ENCODE measurements at places on chromosomes 5 and 9.
A peak's percentile ranks its signal among the peaks of the same experiment; 100 is the strongest.

DNA sequence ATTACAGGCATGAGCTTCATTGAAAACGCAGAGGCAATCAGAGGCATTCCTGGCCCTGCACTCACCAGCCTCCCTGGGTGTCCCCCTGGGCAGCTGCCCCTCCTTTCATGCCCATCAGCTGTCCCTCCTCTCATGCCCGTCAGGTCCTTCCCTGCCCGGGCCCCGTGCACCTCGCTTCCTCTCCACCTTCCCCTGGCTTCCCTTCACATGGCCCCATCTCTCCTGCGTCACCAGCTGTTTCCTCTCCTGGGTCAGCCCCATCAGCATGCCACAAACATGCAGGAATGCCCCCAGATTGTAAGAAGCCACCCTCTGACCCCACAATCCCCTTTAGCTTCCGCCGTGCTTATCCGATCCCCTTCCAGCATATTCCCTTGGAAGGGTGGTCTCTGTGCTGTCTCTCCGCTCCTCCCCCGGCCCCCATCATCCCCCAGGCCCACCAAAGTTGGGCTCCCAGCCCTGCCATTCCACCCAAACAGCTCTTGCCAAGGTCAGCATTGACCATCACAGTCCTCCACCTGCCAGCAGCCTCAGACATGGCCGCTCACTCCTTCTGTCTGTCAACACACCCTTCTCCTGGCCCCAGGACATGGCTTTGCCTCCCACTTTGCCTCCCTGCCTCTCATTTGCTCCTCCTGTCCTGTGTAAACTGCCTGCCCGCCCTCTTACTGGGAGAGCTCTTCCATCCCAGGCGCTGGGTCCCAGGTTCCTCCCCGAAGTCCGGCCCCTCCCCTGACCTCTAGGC lies 98.6 kb upstream of the IER5L start:
- no peak for DNase-seq

DNA sequence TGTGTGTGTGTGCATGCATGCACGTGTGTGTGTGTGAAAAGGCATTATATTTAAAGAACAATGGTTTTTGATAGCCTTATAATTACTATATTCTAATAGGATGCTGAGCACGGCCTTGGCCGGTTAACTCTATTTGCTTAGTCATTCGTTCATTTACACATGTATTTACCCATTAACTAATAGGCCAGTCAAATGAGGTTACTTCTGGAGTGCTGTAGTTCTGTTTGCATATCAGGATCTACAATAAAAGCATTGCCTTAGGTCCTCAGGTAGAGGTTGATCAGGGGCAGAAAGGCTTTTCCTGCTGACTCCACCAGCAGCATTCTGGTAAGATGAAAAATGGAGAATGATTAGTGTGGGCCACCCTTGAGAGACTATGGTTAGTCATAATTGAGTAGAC lies 219.0 kb downstream of the COMMD10 start:
- no peak for DNase-seq

GRCh38 chr5:157903117-157903450 lies 44.1 kb upstream of the CLINT1 start:
- no peak for DNase-seq

DNA sequence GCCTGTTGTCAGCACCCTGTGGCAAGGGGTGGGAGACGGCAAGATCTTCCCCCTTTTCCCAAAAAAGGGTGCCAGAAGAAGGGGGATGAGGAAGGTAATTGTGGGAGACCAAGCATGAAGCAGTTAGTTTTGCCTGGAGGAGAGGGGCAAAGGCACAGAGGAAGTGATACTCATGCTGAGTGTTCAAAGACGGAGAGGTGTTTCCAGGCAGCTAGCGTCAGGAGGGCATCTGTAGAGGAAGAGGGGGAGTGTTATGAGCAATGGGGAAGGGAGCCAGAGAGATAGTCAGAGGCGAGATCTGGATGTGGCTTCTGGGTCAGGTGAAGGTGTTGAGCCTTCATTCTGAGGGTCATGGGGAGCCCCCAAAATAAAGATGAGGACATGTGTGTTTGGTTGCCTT lies 26.9 kb upstream of the ADAM19 start:
- no peak for DNase-seq

DNA sequence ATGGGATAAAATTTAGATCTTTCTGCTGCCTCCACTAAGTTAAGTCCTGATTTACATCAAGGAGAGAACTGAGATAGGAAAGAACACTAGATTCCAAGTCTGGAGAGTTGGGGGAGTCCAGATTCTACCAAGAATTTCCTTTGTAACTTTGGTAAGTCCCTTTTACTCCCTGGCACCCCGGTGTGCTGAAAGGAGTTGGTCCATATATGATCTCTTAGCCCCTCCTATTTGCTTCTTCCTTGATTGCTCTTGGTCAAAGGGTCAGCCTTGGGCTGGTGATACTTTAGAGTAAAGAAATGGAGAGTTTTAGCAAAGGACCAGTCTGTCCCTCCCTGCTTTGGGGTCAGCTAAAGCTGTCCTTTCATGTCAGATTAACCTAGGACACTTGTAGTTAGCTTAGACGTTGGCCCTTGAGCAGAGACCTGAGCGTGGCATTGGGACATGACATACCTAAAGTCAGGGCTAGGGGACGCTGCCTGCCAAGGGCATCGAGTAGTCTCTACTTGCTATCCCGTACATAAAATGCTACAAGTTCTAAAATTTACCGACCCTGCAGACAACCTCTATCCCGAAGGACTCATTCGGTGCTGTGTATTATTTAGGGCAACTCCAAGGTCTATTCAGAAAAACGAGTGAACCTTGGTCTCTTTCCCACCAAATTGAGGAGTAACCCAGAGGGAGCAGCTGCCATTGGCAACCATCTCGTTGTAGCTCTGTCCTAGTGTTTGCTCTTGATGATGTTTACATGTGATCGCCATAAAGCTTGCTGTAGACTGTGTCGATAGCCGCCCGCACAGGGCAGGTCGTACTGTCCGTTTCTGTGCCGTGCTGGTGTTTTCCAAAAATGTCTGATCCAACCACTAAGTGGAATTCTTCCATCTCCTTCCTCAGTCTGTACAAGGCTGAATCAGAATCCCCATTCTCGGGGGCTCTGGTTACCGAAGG lies 94.4 kb downstream of the PDE6A start:
- DNase-seq: no peak

DNA sequence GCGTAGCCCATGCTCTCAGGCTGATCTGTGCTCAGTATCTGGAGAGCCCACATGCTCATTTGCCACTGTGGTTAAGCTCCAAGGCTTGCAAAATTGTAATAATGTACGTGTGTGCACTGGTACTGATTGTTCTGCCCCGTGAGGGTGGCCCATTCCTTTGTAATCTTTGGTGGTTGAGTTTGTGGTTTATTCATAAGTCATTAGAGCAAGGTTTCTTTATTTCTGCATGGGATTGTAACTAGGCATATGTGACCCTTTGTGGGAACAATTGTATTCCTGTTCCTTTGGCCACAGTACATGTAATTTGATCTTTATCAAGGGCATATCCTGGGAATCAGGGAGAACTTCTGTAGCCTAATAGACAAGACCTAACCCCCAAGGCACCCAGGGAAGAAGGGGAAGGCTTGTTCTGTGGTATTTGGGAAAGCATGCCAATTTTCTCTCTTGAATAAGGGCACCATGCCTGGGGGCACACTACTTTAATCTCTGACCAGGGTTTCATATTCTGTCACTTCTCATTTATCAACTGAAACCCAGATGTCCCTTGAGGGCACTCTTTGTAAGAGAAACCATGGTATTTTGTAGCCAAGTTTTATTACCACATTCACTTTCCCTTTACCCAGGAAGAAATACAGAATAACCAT lies 74.6 kb downstream of the NPR3 start:
- DNase-seq: no peak

GRCh38 chr9:111632060-111632459 lies 926 bp downstream of the DNAJC25 start:
- DNase-seq: no peak

- DNase-seq: no peak
Measured at GRCh38 chr5:142626786-142627185, 59.1 kb downstream of the FGF1 start.

DNA sequence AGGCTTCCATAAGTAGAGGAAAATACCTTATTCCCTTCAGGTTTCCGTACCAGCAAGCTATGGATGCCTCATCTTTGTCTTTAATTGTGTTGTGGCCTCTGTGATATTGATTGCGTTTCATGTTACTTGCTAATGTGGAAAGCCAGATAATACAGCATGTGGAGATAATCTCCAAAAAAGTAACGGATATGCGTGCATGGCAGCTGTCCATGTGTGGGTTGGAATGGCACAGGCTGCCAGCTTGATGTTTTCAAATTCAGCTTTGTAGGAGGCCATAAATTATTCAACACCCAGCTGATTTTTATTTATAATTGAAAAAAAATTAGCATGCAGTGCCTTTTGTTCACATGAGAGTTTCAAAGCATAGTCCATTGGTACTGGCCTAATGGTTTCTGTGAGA lies 144.9 kb downstream of the GIN1 start:
- no peak for DNase-seq

GRCh38 chr5:179791881-179792611 lies 1.7 kb upstream of the LTC4S start:
- peak; percentile 9 for DNase-seq

DNA sequence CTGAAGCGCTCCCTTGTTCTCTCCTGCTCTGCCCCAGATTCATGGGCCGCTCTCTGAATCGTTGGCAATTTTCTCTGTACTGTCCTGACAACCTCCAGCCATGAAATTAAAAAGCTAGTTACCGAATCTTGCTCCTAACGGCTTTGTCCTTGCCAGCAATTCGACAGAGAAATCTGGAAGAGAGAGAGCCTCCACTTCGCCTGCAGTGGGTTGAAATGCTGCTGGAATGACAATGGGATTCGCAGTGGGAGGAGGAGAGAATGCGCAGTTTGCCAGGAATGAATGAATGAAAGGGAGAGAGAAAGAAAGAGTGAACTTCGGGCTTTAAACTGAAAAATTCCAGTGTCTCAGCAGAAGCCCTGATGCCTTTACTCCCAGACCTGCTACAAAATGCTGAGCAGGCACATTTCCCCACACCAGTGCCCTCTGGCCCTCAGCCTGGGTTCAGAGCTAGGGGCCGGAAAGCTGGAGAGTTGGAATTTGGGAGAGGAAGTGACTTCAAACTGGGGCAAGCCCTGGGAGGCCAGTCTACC lies 11.5 kb upstream of the BOD1 start:
- no peak for DNase-seq

GRCh38 chr9:13070612-13071595 lies 208.6 kb downstream of the MPDZ start:
- no peak for DNase-seq

DNA sequence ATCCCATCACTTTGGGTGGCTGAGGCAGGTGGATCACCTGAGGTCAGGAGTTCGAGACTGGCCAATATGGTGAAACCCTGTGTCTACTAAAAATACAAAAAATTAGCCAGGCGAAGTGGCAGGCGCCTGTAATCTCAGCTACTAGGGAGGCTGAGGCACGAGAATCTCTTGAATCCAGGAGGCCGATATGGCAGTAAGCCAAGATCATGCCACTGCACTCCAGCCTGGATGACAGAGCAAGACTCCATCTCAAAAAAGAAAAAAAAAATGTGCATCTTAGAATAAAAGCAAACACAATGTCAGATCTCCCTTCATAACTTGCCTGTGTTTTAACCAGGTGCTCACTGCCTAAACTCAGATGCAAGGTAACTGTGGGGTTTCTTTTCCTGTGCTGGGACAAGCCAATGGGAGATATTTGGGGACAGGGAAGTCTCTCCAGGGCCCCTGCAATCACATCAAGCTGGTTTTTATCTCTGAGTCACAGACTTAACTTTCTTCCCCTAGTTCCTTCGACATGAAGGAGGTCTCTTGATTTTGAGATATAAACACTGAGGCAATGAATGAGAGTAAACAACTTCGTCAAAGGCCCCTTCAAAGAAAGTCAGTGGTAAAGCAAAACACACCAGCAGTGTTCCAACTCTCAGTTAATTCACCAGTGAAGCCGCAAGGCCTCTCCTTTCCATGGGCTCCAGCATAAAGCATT lies 99.1 kb downstream of the SNX18 start:
- DNase-seq: no peak

GRCh38 chr5:109083937-109084336 lies 325.8 kb downstream of the PJA2 start:
- DNase-seq: no peak

- no peak for DNase-seq
Measured at GRCh38 chr5:72157625-72157962, 50.3 kb downstream of the MAP1B start.

GRCh38 chr9:116101516-116101915 lies 52.1 kb upstream of the PAPPA start:
- DNase-seq: no peak

- DNase-seq: no peak
Measured at GRCh38 chr5:8750100-8750499, 795.8 kb downstream of the SEMA5A start.

DNA sequence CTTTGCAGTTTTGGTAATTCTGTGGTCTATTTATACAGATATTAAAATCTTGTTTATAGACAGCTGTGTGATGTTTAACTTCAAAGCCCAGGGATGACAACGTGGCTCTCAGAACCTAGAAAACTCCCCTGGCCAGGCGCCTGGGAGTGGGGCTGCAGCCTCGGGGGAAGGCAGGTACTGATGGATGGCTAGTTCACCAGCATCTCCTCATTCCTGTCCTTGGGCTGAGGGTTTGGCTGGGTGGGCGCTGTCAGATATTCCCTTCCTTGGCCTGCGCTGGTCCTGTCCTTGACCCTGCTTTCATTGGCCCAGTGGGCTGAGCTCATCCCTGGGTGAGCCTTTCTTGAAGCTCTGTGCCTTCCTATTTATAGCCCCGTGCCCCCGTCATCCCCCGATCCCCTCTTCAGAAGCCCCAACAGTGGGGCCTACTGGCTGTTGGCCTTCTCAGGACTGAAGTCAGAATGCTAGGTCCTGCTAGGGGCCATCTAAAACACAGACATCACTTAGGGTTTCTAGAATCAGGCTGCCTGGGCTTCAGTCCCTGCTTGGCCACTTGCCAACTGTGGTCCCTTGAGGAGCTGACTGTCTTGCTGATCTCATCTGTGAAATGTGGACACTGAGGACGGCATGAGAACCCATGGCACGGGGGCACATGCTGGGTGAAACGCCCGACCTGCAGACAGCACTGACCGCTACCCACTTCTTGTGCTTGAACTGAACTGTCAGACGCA lies 20.9 kb downstream of the SH3GLB2 start:
- DNase-seq: no peak

GRCh38 chr9:71729816-71730526 lies 38.3 kb downstream of the CEMIP2 start:
- DNase-seq: no peak

DNA sequence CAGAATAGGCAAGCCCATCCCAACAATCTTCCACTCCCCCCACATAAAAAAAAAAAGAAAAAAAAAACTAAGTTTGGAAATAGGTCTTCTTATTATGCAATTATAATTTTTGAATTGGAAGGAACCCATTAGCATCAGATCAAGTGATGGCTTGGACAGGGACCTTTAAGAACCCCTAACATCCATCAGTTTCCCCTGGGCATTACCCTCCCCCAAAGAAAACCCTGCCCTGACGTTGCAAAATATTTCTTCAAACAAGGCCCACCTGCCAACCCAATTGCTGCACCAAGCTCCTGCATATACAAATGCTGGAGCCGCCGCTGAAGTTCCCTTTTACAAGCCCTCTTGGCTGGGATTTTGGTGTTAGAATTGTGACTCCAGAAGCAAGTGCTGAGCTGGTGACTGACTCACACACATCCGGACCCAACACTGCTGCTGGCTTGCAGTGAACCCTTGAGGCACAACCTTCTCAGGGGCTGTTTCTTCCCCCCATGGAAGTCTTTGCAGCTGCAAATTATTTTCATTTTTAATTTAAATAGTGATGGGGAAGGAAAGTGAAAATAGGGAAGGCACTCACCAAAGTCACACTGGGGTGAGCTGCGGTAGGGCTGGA lies 56.1 kb upstream of the AFAP1L1 start:
- DNase-seq: no peak

Data from SK-N-SH (cell line).